ENCODE measurements at places on chromosomes 4 and X.

DNA sequence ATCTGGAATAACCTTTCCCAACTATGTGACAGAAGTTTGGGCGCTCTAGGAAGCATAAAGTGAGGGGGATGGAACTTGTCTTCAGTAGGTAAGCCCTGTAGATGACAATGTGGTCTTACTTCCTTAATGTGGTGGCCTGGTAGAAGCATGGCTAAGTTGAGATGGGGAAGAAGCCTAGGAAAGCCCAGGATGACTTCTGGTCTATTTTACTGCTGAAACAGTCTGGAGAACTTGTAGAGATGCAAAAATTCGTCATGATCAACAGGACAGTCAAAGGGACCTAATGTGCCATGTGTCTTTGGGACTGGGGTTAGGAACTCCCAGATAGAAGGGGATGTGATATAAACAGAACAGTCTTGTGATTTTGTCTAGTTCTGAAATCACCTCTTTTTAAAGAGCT lies 40.8 kb downstream of the CCNG2 start:
- no peak for DNase-seq

DNA sequence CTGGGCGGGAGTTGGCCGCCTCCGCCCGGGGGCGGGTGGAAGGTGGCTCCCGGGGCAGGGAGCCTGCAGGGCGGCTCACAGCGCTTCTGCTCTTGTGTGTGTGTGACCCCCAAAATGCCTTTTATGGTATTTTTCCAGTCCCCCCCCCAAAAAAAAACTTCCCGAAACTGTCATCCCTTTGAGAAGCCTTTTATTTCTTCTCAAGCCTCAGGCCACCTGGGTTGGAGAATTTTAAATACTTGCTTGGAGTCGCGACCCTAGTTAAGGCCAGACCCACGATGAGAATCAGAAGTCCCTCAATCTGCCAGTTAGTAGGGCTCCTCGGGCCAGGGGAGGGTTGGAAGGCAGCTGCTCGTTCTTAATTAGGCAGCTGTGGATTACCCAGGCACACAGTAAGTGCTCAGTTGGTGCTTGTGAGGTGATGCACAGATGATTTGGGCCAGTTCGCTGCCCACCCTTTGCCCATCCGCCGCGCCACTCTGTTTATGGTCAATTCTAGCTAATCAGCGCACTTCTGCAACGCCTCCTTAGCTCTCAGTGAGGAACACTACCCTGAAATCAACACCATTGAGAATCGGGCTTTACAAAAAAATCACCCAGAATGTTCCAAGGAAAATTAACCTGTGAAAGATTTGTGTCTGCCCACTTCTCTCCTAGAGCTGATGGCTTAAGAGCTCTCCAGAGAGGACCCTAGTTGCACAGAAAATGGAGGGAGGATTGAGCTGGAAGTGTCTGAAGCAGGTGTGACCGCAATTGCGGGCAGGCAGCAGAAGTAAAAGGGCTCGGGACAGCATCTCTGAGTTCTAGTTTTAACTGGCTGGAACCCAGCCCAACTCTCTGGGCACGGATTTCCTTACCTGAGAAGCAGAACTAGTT lies 648 bp upstream of the SCD5 start:
- no peak for DNase-seq

GRCh38 chrX:124818764-124819163 lies 472.4 kb downstream of the SH2D1A start:
- no peak for DNase-seq

DNA sequence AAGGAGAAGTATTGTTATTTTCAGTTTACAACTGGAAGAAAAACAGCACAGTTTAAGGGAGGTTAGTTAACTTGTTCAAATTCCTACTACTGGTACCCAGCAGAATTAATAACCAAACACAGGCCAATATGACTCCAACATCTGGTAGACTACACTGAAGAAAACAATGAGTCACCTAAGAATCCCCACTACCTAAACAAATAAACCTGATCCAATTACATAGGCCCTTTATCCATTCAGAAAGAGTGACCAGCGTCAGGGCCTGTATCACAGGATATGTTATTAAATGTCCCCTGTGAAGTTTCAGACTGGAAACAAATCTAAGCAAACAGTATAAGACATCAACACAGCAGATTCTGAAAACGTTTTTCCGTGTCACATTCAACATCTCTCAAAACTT lies 492.5 kb upstream of the INTU start:
- DNase-seq = no peak

- DNase-seq = no peak
These were observed 76.7 kb upstream of the ARHGAP24 start for GRCh38 chr4:85398276-85398675.

DNA sequence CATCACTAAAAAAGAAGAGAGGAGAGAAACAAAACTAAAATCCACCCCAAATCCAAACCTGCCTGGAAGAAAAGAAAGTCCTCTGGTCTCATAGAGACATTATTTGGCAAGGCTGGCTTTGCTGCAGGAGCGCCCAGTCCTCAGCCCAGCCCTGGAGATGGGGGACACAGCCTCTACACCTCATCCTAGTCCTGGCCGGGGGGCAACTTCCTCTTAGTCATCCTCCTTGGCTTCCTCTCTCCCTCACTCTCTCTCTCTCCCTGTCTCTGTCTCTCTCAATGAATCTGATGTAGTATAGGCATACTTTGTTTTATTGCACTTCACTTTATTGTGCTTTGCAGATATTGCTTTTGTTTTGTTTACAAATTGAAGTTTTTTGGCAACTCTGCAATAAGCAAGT lies 55.8 kb upstream of the MAGEB10 start:
- DNase-seq = no peak

DNA sequence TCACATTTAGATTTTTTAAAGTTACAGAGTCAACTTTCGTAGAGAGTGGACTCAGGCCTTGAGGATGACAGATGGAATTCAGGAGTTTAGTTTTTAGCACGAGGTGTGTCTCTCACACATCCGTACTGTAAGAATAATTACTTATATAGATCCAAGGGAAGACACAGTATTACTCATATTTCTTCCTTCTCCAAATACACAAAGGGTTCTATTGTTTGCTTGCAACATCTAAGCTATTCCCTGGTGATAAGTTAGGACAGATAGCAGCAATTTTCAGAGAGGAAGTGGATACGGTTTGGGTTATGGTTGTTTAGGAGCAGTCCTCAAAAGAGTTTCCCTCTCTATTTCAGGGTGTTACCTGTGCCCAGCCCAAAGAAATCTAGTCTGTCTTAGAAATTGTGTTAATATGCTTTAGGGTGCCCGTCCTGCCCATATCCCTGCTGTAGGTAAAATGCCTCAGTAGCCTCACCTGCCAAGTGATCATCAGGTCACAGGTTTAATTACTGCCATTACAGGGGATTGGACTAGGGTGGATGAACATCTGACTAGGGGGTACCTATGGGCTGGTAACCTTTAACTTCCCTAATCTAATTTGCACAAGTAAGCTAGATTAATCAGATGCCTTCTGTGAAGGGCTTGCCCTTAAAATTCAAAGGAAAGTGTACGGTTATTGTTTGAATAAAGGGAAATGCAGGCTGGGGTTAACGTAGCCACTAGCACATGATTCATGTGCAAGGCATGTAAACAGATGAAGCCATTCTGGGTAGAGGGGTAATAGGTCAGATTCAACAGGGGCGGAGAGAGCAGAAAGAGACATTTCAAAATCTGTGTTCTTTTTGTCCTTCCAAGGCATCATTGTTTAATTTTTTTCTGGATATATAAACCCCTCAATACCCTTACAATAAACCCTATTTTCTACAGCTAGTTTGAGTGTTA lies 8.7 kb upstream of the PPP3CA start:
- no peak for DNase-seq

GRCh38 chr4:53563824-53564223 lies 27.5 kb downstream of the LNX1 start:
- DNase-seq = no peak

DNA sequence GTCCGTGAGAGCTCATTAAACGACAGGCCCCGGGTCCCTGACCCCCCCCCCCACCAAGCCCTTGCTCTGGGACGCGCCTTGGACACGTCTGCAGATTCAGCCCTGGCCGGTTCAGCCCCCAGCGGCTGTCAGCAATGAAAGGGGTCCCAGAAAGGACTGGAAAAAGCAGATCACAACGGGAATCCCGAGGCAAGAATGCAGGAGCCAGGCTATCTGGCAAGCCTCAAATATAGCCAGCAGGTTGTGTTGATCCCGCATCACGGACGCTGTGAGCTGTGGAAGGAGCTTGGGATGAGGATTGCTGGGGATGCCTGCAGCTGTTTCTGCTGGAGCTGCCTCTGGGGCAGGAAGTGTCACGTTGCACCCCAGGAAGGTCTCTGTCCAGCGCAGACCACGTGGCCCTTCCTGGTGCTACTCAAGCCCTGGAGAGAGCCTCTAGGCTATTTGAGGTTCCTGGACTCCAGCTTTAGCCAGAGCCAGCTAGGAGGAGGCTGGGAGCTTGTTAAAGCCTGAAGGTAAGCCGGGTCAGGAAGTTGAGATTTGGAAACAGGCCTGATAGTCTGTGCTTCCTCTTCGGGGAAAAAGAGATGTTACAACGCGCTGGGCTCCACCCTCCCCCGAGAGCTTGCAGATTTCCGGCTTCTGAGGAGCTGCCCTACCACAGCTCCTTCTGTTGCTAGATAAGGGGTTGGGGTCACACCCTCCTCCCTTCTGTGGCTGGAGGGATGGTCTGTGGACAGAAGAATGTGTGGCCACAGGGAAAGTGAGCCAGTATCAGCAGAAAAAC lies 19.3 kb upstream of the CSF2RA start:
- no peak for DNase-seq

GRCh38 chr4:7156761-7157488 lies 35.4 kb upstream of the SORCS2 start:
- DNase-seq = no peak

DNA sequence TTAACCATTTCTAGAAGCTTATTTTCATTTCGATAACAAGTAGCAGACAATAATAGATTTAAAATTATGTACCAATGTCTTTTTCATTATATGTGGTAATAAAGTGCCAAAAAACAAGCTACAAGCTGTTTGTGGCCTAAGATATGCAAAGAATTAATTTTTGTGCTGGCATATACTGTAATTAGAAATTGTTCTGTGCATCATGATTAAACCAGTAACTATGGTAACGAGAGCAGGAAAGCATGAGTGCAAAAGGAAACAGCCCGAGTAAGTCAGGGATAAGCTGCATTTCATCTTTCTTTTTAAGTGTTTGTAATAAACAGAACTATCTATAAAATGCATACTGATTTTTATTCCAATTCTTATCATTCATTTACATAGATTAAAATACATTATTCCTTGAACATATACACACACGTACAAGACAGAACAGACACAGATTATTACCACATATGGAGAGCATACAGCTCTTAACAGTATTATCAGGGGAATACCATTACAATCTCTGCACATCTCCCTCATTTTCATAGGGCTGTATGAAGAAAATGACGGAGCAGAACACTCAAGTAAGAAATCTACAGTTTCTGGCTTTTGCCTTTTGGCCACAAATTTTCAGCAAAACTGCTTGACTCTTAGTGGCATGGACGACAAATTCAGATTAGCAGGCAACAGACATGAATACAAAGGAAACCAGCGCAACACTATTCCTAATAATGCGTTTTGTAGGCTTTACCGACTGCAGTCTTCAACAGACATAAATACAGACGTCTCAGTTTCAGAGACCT lies 121.3 kb upstream of the WDR17 start:
- DNase-seq = no peak

DNA sequence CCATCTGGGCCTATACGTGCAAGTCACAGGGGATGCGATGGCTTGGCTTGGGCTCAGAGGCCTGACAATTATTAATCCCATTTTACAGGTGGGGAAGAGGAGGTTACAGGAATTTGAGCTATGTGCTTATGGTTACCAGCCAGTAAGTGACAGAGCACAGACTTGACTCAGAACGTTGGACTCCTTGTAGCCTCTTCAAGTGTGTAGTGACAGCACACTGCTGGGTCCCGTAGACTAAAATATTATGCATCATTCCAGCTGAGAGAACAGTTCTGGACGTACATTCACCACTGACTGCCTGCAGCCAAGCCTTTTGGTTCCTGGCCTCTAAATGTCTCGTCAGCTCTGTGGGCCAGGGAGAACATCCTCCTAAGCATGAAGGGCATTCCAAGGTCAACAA lies 314.5 kb downstream of the GPAT3 start:
- no peak for DNase-seq

DNA sequence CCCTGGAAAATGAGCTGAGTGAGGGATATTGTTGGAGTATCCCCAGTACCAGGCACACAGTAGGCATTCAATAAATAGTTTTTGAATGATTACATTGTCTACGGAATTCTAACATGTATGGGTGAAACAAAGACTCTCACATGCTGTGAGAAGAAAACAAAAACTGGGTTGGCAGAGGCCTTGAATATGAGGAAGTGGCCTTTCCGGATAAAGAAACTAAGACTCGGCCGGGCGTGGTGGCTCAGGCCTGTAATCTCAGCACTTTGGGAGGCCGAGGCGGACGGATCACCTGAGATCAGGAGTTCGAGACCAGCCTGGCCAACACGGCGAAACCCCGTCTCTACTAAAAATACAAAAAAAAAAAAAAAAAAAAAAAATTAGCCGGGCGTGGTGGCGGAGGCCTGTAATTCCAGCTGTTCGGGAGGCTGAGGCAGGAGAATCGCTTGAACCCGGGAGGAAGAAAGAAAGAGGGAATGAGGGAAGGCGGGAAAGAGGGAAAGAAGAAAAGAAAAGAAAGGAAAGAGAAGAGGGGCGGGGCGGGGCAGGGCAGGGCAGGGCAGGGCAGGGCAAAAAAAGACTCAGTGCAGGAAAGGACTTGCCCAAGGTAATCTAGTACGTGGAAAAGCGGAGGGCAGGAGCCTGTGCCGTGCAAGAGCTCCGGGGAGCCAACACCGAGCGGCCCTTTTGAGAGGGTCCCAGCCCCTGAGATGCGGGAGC lies 689 bp upstream of the TMA16 start:
- no peak for DNase-seq

DNA sequence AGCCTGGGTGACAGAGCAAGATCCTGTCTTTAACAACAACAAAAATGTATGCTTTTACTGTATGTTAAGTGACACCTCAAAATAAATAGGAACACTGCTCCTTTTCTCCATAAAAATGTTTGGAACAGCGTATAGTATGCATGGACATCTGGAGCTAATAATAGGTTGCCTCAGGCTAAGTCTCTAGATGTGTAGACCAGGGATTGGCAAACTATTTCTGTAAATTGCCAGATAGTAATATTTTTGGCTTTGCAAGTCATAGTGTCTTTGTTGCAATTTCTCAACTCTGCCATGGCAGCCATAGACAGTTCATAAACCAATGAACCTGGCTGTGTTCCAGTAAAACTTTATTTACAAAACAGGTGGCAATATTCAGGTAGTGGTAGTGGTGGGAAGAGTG lies 76.6 kb upstream of the CBLL2 start:
- DNase-seq = no peak

Measured in stimulated activated CD8-positive, alpha-beta memory T cell treated with anti-CD3 and anti-CD28 coated beads, Interleukin-4, amount 100 ng/mL, for 4 hours (primary cell).